ENCODE measurements at places on chromosomes 16 and 17. TPM values are rescaled to one million over a fixed set of nuclear protein-coding genes. Genes with fewer than 3 reads are reported as not detected.

- DNase-seq = no peak
These were observed 3.2 kb upstream of the SNN start for GRCh38 chr16:11665071-11665491.

DNA sequence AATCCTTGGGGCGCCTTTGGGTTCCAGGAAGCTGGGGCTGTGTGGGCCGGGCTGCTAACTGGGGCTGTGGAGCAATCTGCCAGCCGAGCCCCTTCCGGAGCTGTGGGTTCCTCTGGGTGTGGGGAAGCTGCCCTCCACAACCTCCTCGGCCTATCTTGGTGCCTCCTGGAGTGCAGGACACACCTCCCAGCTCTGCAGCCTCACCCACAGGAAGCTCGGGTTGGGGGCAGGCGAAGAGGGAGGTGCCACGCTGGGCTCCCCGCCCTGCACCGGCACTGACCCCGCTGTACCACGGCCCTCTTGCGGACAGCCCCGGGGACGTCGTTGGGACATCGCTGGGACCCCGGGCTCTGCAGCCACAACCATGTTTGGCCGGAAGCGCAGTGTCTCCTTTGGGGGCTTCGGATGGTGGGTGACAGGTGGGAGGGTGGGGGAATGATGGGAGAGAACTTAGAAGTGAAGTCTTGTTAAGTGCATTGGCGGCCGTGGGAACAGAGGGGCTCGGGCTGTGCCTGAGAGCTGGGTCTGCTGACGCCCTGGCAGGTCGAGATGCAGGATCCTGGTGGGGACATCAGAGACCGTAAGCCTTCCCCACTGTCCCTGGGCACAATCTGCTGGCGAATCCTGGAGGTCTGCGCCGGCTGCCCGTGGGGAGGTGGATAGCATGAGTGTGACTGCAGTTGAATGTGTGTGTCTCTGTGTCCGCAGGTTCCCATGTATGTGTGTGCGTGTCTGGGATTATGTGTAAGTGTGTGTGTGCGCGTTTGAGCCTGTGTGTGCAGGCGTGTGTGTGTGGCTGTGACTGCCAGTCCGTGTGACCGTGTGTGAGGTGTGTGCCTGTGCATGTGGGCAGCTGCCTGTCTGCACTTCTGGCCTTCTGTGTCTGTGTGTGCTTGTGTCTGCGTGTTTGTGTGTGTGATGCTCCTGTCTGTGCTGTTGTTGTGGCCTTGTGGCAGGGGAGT, at the start of gene RAP1GAP2:
Gene RAP1GAP2, plus strand, starts transcription at position 275 of the 962 bp plus-strand sequence. Its CDS starts 90 bp downstream, at position 365.
- no peak for DNase-seq

DNA sequence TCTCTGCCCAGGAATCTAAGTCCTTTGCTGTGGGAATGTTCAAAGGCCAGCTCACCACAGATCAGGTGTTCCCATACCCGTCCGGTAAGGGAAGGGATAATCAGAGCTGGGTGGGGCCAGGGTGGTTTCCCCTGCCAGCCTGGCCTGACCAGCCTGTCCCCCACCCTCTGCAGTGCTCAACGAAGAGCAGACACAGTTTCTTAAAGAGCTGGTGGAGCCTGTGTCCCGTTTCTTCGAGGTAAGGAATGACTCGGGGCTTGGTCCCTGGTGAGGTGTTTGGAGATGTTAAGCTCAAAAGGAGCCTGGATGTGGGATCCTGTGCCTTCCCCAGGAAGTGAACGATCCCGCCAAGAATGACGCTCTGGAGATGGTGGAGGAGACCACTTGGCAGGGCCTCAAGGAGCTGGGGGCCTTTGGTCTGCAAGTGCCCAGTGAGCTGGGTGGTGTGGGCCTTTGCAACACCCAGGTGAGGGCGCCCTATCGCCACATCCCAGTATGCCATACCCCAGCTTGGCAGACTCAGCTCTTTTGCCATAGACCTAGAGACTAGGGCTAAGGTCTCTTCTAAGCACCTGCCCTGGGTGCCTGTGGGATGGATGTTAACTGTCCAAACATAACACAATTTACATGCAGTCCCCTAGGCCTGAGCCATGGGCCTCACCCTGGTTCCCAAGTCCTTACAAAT, 997 bp downstream of the ACADVL start:
- no peak for DNase-seq

Gene KCNH4
- polyA plus RNA-seq = not detected

DNA sequence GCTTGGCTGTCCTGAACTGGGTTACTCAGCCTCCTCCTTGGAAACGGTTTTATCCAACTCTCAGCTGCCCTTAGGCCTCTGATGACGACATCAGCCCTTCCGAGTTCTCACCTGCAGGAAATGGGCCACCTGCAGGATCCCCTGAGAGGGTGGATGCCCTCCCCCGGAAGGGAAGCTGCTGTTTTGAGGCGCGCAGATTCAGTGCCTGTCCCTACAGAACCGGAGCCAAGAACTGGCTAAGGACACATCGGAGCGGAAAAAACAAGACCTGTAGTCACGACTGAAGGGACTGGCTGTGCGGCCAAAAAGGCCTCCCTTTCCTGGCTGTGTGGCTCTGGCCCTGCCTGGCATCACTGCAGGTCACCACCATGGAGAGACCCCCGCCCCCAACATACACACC, 11.7 kb upstream of the C16orf95 start:
- no peak for DNase-seq

DNA sequence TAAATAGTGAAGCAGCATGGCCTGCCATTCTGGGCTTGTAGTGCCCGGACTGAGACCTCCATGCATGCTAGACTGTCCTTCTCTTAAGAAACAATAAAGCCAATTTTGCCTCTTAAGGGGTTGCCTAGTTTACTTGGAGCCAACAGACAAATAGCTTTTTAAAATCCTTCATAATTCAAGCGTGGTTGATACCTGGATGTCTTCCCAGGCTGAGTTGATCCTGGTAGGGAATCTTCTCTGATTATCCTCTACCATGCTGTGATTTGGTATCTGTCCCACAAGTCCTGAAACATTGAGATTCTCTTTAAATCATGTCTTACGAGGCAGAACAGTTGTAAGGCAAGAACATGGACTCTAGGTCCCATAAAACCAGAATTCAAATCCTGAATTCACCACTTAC, 359.6 kb upstream of the CCL2 start:
- no peak for DNase-seq

Gene NPTX1
- polyA plus RNA-seq = 1.3 TPM

Gene CASKIN1
- polyA plus RNA-seq = 1.6 TPM

GRCh38 chr17:43661699-43662412, at the start of gene MEOX1:
Gene MEOX1 (minus strand): TSS chr17:43661922. CDS start chr17:43661534, 388 bp downstream.
- no peak for DNase-seq

Gene NPIPB8
- not detected for polyA plus RNA-seq

- DNase-seq = no peak
These were observed 70.5 kb downstream of the AATF start for GRCh38 chr17:37019117-37019740.

- no peak for DNase-seq
These were observed 14.5 kb downstream of the CCDC92B start for GRCh38 chr17:2734939-2735338.

DNA sequence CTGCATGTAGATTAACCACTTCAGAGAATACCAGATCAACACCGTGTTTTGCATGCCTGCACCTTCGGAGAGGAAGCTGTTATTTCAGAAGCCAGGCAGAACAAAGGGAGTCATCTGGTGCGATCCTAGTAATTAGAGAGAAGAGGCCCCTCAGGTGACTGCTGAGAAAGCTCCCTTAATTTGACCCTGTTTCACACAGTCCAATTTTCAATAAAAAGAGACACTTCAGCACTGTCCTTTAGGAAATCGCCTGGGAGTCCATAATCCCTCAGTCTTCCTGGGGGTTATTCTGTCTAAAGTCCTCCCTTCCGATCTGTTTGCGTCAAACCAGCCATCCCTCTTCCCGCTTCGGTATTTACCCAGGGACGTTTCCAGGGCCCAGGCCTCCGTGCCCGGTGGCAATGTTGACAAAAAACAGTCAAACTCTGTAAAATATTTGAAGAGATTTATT, 23.4 kb upstream of the TNRC6C start:
- DNase-seq = no peak

Gene PDPK1
- 52.5 TPM for polyA plus RNA-seq

DNA sequence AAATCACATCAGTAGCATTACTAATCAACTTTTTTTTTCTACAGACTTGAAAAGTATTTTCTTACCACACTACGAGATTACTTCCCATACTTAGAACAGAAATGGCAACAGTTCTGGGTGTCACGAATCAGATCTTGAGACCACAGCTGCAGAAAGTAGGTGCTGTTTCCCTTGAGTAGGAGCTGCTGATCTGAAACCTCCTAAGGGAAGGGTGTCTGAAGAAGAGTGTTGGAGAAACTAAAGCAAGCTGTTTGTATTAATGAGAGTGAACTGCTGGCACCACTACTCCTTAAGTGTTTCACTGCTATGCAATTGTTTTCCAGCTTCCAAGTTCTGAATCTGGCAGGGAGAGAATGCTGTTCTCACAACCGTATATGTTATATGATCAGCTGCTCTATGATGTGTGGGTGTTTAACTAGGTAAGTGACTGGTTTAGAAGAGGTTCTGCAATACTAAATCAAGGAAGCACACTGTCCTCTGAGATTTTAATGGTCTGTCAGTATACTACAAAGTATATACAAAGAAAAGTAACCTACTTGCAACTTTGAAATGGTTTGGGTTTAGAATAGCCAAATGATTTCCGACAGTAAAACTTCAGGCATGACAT, 3.3 kb downstream of the ZNF652 start:
- no peak for DNase-seq

Gene KIF18B
- 12.3 TPM for polyA plus RNA-seq

Gene TPSG1
- 0.47 TPM for polyA plus RNA-seq

- no peak for DNase-seq
These were observed 168.5 kb downstream of the KATNIP start for GRCh38 chr16:27718201-27719105.

DNA sequence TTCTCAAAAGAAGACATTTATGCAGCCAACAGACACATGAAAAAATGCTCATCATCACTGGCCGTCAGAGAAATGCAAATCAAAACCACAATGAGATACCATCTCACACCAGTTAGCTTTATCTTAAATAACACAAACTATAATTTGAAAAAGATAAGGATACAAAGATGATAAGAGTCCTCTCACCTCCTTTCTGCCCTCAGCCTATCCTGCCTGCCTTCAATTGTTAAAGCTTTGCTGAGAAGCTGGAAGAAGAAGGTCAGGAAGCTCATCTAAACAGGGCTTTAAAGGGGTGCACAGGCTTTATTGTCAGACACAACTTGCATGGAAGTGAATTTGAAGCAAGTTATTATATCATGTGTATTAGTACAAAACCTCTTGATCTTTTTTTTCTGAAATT, 676.3 kb upstream of the GOT2 start:
- DNase-seq = no peak

Gene AATK
- 3.3 TPM for polyA plus RNA-seq

DNA sequence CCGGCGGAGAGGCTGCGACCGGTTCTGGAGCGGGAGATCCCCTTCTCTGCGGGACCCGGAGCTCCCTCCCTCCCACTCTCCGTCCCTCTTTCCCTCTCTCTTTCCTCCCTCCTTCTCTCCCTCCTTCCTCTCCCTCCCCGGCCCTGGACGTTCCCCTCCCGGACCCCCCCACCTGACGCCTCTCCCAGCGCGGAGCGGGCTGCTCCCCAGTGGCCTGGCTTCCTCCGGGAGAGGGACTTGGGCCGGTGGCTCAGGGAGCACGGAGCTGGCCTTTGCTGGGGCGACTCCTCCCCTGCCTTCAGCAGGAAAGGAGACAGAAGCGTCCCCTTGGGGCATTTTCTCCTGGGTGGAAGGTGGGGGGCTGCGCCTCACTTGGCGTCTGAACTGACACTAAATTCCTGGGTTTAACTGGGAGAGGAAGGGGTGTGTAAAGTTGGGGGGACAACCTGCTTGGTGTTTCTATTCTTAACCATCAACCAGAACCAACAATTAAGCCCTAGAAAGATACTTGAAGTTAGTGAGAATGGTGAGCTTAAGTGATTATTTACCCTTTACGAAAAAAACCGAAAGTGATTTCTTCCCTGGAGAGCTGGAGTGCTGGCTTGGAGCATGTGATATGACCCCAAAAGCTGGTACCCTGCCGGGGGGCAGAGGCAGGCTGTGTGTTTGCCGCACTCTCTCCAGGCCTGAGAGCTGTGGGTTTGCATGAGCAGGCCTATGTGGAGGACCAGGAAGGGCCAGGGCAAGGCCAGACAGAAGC, 775 bp downstream of the SPIRE2 start:
- no peak for DNase-seq
